ENCODE measurements at places on chromosomes 12 and 14.

DNA sequence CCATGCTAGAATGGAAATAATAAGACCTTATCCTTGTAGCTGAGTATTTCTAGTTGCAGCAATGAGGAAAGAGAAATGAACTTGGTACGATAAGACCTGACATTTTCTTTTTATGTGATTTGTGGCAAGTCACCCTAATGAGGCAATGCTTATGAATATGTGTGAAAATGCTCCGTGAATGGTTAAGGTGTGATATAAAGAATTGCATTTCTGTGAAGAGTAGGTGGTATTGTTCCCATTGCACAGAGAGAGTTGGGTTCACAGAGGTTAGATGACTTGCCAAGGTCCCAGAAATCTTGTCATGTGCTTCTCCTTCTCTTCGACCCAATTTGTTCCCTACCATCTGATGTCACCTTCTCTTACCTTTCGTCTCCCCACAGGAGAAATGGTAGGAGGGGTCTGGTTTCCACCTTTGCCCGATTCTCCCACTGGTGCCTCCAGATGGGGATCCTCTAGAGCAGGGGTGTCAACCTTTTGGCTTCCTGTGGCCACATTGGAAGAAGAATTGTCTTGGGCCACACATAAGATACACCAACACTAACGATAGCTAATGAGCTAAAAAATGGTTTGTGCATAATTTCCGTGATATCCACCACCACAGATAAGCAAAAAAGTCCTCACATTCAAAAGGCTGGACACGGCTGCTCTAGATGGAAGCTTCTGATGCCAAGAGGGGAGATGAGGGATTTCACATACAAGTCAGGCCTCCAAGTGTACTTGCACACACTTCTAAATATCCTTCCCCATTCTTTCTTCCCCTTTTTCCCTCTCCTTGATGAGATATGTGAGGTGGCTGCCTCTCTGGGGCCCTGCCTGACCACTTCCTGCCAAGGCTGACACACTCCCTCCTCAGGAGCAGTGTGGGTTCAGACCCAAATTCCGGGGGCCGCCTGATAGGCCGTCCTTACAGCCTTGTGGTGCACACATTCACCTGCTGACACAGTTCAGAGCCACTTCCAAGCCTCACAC is 96.1 kb downstream of the PLXNC1 start:
- peak; percentile 79 for DNase-seq

DNA sequence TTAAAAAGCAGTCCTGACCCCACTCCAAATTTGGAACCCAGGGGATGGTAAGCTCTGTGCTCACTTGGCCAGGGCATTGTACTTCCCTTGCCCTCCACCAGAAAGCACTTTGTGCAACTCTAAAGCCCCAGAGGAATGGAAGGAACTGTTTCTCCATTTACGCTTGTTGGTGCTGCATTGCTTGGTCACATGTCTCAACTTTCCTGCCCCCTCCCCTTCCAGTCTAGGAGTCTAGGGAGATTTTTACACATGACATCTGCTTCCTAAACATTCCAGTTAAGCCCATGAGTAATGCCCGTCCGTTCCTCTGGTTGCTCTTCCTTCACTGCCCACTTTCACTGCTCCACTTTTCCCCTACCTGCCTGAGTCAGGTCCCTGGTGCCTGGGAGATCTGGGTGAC is 92.6 kb upstream of the MAP1LC3B2 start:
- no peak for DNase-seq

DNA sequence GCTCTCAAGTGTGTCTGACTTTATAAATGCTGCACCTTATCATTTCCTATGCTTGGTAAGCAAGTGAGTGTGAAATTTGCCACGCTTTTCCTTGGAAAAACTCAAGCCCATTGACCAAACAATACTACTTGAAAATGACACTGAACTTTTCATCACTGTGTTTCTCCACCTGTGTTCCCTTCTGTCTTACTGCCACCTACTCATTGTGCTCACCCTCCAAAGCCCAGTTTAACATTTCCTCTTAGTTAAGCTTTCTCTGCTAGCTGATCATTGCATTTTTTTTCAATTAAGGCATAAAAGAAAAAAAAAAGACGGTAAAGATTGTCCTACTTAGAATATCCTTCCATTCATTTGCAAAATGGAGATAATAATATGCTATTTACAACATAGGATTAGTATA is 445.7 kb downstream of the DPF3 start:
- no peak for DNase-seq

GRCh38 chr12:120457133-120457532 is 10.9 kb downstream of the GATC start:
- no peak for DNase-seq

DNA sequence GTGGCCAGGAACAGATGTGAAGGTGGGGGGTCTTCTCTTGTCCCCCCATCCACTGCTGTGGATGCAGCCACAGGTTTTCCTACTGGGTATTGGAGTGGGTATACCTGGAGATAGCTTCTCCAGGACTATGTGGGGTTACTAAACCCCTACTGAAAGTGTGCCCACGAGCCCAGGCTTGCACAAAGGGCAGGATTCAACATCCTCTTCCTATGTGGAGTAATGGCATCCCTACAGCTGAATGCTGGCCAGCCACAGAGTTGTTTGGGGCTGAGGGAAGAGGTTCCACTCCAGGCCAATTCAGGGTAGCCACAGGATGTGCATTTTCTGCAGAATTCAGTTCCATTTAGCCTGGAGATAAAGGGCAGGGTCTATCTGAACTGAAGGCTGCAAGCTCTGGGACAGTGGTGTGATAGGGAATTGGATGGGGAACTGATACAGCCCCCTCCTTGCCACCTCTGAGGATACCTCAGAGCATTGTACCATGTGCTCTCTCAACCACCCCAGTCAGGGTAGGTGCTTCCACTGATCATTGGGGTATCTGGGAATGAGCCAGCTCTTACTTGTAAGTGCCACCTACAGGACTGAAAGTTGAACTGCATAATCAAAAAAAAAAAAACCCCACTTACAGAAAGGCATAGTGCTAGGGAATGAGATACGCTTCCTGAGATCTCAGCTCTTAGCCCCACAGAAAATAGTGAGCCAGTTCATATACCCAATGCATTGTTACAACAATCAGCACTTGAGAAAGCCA is 187.1 kb downstream of the KITLG start:
- DNase-seq = no peak

GRCh38 chr14:99267837-99268781 is 3.9 kb downstream of the BCL11B start:
- no peak for DNase-seq

DNA sequence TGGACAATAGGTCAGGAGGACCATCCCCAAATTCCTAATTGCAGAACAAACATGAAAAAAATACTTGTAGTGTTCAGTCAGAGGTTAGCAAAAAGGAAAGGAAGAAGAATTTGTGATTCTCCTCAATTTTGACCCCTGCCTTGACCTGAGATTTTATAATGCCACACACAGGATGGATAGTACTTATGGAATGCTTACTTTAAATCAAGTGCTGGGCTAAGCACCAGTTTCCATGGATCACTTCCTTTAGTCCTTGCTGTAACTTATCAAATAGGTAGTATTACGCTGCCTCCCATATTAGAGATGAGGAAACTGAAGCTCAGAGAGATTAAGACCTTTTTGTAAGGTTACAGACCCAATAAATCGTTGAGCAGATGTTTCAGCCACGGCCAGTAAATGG is 81.2 kb upstream of the OVCH1 start:
- no peak for DNase-seq

DNA sequence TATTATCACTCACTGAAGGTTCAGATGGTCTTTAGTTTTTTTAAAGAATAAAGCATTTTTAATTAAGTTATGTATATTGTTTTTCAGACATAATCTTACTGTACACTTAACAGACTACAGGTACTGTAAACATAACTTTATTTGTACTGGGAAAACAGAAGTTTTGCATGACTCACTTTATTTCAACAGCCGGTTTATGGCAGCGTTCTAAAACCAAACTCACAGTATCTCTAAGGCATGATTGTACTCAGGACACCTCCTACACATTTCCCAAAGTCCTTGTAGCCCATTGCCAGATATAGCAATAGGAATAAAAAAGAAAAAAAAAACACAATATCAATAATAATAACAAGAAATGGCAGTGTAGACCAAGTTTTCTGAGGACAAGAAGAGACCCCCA is 1341.4 kb downstream of the FSCB start:
- DNase-seq = no peak

- DNase-seq = no peak
Measured at GRCh38 chr12:21662122-21662792, 4.6 kb upstream of the LDHB start.

- no peak for DNase-seq
Measured at GRCh38 chr14:23750357-23750756, 114.2 kb downstream of the DHRS2 start.

GRCh38 chr14:70748422-70748821 is 60.9 kb downstream of the MAP3K9 start:
- no peak for DNase-seq

DNA sequence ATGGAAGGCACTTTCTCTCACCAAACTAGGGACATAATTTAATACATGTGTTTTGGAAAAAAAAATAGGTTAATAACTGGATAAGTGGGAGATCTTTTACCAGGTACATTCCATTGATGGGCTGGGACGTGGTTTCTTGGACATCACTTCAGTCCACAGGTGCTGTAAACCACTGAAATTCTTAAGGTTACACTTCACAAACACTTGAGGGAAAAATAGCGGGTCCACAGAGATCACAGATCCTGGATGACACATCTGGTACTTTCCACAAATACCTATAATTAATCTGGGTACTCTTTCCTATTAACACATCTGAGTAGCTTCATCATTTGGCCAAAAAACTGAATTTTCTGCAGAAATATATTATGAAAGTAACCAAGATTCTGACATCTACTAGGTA is 85.0 kb downstream of the POLR3B start:
- DNase-seq = no peak

All from activated CD8-positive, alpha-beta memory T cell treated with anti-CD3 and anti-CD28 coated beads, Interleukin-2, amount 50 U/mL, for 48 hours (primary cell).